ENCODE measurements at places on chromosomes 12 and 14. TPM values are rescaled to one million over a fixed set of nuclear protein-coding genes. Genes with fewer than 3 reads are reported as not detected.
A peak's percentile ranks its signal among the peaks of the same experiment; 100 is the strongest.

The FOXN3 gene
- total RNA-seq, result 40.5 TPM

- ATAC-seq, result no peak
Observed at GRCh38 chr12:48681399-48681709, 684 bp downstream of the KANSL2 start.

The CNTN1 gene
- total RNA-seq, result 9.8 TPM

The DGKA gene
- total RNA-seq, result 170 TPM

The STYK1 gene
- total RNA-seq, result 5.7 TPM

DNA sequence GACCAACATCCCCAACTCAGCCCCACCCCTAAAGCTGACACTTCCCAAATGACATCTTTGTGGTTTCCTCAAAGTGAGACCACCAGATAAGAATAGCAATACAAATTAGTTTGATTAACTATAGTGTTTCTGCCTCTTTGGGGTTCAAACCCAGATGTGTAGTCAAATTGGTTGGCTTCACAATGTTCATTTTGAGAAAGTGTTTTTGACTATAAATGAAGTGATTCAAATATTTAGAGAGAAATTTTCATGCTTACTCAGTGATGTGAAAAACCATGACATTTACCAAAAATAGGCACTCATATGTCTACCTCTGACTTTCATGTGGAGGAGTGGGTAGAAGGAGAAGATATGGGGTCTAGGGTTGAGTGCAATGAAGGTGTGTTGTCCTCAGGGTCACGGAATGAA, 218.4 kb downstream of the BCAT1 start:
- ATAC-seq, result no peak

DNA sequence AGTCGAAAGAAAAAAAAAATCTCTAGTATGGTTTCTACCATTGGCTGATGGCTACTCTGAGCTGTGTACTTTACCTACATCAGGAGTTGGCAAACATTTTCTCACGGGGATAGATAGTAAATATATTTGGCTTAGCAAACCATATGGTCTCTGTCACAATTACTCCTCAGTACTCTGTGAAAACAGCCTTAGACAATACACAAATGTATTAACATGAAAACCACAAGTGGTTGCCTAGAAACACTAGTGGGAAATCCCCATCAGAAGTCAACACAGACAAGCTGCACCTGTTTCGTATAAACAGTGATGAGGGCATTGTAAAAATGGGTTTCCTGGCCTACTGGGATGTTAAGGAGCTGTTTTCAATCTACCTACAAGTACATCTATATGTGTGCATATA, 84.6 kb upstream of the NAV3 start:
- no peak for ATAC-seq

GRCh38 chr12:12019881-12020280, 50.9 kb upstream of the BCL2L14 start:
- ATAC-seq, result peak; percentile 74

DNA sequence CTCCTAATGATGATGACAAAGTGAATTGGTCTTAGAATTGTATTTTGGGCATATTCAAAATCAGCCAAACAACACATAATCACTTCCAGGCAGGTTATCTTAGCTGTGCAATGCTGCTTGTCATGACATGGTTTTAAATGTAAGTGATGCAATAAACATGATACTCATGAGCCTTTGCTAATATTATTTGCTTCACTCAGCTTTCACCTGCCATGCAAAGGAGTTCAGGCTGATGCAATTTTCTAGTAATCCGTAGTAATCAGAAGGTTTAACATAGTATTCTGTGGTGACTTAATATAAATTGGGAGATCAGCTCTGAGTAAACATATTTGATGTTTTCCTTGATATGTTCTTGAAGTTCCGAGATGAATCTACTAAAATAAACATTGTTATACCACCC, 29.1 kb downstream of the TMEM260 start:
- peak; percentile 91 for ATAC-seq

The DPY19L2 gene
- total RNA-seq, result 0.80 TPM

The RD3L gene
- total RNA-seq, result not detected

The ATF7 gene
- 29.7 TPM for total RNA-seq

The CLEC2B gene
- 13.0 TPM for total RNA-seq

Data from esophagus mucosa (tissue), 1 donor.